Kasumi-1 (cell line): ENCODE measurements at places on chromosomes 2 and 18.

DNA sequence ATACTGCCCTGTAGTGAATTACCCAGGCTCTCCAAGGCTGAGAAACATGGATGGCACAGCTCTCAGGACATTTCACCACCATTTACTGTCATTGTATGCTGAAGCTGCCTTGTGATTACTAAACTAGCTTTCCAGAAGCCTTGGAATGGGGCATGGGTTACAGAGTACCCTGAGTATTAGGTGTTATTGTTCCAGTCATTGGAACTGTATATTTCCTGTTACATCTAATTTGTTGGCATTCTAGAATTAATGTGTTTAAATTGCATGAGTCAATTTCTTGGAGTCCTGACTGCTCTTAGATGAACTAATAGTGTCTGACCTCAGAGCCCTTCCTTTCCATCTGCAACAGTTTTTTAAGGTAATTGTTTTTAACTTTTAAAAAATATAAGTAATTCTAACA, 9.0 kb downstream of the DGUOK start:
- no peak for DNase-seq

DNA sequence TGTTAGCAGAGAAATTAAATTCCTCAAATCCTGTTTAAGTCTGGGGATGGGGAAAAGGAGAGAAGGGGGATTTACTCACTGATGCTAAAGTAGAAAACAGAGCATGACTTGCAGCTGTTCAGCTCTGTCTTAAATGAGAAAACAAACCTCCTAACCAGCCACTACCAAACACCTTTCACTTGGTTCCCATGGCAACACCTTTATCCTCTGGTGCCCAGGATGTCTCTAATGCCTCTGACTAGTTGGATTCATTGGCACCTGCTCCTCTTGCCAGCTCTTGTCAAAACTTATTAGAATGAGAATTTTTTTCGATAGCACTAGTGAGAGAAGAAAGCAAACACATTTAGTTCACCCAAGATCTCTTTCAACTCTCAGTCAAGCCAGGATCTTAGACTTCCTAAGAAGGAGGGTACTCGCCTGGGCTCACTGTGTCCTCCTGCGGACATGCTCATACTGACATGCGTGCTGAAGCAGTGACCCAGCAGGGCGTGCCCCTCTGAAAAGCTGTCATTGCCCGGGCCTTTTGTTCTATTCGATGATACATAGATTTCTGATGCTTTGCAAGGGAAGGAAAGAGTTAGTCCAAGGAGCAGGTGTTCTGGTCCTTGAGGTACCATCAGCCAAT, 656.0 kb upstream of the CELF4 start:
- no peak for DNase-seq

DNA sequence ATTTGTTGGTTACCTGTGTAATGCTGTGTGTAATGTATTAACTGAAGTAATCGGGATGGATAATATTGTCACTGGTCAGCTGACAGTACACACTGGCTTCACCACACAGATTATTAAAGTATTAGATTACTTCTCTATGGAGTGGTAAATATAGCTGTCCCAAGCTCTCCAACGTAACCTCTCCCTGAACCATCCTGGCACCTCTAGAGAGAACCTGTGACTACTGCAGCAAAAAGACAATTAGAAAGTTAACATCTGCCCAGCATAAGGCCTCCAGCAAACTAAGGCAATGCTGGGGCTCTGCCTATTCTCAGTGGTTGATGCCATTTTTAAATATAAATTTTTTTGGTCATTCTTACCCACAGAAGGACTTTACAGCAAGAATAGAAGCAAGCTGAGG, 351.3 kb downstream of the GPD2 start:
- DNase-seq: no peak

DNA sequence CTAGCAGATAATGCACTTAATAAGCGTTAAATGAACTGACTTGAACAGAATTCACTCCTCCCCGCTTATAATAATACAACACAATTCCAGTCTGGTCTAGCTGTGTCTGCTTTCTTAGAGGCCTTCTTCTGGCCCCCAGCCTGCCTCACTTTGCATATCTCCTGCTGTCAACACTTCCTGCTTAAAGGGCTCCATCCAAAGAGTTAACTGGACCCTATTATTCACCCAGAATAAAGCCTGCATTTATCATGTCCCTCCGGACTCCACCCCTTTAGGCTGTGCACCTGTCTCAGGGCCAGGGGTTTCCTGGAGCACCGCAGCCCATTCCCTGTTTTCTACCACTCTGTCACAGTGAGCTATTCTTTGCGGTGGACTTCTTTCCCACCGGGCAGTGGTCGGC, 292.8 kb upstream of the FBXO11 start:
- no peak for DNase-seq

DNA sequence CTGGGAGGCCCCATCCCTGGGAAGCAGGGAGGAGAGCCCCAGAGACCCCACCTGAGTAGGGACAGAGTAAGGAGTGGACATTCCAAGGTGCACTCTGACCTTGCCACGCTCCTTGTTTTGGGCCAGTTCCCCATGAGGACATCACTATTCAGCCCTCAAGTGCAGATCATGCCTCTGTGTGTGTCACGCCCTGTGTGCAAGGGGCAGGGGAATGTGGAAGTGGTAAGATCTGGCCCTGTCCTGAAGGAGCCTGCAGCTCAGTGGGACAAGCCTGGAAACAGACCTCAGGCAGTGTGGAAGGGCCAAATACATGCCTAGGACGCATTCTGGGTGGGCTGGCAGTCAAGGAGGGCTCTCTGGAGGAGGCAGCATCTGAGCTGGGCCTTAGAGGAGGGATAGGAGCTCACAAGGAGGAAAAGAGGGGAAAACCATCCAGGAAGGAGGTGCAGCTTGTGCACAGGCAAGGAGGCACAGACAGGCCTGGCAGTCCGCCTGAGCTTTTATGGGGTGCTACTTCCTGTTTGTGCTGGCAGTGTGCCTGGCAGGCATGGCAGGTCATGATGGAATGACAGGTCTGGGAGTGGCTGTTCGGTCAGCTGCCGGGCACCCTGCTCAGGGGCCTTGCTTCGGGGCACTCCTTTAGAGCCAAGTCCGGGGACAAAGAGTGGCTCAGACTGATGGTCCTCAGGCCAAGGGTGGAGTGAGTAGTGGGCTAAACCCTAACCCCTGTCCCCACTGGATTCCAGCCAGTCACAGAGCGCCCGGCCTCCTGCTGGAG, 3.3 kb downstream of the KLHL30 start:
- DNase-seq: no peak

DNA sequence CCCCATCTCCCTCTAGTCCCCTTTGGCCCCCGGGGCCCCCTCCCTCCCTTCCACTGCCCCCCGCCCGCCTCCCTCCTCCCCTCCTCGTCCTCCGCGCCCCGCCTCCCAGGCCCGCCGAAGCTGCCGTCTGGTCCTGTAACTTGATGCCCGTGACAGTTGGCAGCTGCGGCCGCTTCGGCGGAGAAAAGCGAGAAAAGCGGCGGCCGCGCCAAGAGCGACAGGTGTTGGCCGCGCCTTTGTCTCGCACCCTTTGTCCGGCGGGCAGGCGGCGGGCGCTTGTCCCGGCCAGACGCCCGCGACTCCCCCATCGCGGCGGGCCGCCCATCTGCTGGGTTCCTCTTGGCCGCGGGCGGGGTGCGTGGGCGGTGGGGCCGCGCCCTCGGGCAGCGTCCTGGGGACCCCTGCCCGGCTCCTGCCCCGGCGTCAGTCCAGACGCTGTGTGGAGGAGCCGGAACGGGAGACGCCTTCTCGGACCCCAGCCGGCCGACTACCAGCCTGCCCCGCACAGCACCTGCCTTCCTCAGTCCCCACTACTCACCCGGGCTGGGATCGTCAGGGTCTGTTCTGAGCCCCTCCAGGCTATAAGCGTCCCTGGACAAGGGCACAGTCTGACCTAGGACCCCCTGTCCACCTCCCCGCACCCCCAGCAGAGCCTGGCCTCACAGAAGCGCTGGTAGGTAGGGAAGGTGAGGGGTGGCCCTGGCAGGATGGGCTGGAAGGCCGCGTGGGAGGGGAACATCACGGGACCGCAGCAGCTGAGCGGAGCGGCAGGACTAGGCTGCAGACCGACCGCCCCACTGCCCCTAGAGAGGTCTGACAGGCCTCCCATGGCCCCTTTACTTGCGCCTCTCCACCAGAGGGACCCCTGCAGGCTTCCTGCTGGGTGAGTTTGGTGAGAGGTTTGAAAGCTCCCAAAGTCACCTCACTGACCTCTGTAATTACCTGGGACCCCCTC, 1.2 kb upstream of the HES6 start:
- DNase-seq: no peak

- no peak for DNase-seq
Measured at GRCh38 chr2:113711851-113712250, 44.6 kb downstream of the SLC35F5 start.

DNA sequence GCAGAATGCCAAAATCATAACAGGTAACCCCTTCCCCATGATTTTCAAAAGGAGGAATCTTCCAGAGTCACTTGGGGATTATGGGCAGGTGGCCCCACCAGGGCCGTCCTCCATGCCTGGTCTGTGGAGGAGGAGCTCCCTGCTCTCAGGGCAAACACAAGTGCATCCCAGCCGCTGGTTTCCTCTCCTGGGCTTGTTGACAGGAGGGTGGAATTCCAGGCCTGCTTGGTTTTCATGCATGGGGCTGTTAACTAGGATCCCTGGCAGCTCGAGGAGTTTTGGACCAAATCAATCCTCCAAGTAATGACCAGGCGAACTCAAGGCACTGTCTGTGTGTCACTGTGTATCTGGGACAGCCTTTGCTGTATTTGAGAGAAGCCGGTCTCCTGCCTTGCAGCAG, 45.3 kb downstream of the FOSL2 start:
- DNase-seq: no peak

DNA sequence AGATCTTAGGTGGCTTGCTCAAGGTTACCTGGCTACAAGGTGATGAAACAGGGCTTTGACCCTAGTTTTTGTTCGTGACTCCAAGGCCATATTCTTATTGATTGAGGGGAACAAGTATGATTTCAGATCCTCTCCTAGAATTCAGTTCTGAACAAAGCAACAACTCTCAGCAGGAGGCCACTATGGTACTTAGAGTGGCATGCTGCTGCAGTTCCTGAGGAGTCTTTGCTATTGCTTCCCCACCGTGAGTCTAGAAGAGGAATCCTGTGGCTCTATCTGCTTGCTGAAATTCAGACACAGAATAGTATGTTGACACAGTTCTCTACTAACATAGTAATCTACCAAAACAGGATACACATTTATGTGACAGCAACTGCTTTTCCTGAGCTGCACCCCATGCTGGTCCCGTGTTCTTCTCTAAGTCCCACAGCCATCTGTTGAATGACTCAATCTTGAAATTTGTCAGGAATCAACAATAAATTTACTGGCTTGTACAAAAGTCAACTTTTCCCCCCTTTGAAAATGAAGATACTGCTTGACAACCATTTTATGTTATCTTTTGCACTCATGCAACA, 4.1 kb downstream of the TGFBRAP1 start:
- DNase-seq: peak; percentile 85

DNA sequence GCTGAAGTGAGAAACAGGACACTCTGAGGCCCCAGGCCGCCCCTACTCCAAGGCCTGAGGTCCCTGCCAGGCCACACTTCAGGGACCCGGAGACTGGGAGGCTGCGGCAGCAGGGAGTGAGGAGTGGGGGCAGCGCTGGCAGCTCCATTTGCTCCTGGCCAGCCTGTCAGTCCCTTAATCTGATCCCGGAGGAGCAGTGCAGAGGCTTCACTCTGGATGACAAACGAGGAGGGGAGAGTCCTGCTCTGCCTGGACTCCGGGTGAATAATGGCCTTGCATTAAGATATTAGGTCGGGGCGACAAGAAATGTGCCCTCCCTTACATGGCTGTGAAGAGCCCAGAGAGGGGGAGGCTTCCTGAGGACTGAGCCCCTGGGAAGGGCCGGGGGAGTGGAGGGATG, 14.3 kb upstream of the PRSS56 start:
- DNase-seq: no peak

DNA sequence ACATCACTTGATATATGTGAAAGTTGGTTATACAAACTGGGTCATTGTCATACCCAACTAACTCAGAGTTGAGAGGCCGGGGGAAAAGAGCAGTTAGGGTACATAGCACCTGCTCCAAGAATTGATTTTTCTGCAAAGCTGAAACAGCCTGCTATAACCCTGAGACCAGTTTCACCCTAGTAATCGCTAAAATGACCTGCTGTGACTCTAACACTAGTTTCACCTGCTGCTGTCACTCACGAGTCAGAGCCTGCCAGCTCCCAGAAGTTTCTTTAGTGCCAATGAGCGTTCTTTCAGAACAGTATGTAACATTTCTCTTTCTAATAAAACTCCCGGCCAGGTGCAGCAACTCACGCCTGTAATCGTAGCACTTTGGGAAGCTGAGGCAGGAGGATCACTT, 28.0 kb downstream of the SRSF7 start:
- no peak for DNase-seq
